Tibial nerve (tissue), 4 donors: ENCODE measurements at places on chromosomes 13 and 19. TPM values are rescaled to one million over a fixed set of nuclear protein-coding genes. Genes with fewer than 3 reads are reported as not detected.

Gene CGB3
- total RNA-seq: not detected

Gene FAM216B
- total RNA-seq: not detected

Gene ARMC6
- total RNA-seq: 20.0 TPM

Gene KLK5
- not detected for total RNA-seq

Gene CEACAM3
- total RNA-seq: 1.0 TPM

Gene DAND5
- total RNA-seq: not detected

Gene CHST8
- total RNA-seq: 4.4 TPM

Gene MCEMP1
- total RNA-seq: 1.5 TPM

Gene ZFP28
- total RNA-seq: 14.1 TPM

Gene PRX
- 454 TPM for total RNA-seq

Gene RPL13A
- total RNA-seq: 3,948 TPM

Gene SMIM17
- total RNA-seq: not detected

Gene CELF5
- total RNA-seq: not detected

Gene ZSCAN5B
- not detected for total RNA-seq

Gene BRSK1
- total RNA-seq: 6.9 TPM

Gene TMIGD2
- 7.9 TPM for total RNA-seq

Gene LINGO3
- not detected for total RNA-seq

Gene NR1H2
- 80.2 TPM for total RNA-seq

Gene SIGLEC10
- total RNA-seq: 12.0 TPM

Gene ZNF91
- total RNA-seq: 63.5 TPM
